ENCODE measurements at places on chromosomes 4 and X.

GRCh38 chr4:73751166-73751565 is 10.8 kb downstream of the CXCL8 start:
- DNase-seq, result no peak

- DNase-seq, result no peak
Observed at GRCh38 chr4:55907469-55907868, 41.3 kb upstream of the CEP135 start.

DNA sequence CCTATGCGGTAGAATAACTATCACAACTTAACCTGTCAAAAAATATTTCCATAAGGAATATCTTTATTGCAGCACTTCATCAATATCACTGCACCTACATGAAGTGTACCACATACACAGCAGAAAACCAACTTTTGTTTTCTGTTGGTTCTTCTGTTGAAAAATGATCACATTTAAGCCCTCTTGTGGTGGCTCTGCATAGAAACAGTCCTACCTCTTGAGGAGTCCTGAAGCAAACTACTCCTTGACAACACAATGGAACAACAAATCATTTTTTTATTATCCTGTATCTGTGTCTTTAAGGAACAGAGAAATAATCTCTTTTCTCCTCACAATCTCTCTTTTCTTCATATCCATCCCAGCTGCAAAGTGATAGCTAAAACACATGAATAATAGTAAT is 39.8 kb upstream of the ATOH1 start:
- no peak for DNase-seq

GRCh38 chr4:71198958-71199357 is 139.9 kb upstream of the SLC4A4 start:
- DNase-seq, result peak; percentile 43

DNA sequence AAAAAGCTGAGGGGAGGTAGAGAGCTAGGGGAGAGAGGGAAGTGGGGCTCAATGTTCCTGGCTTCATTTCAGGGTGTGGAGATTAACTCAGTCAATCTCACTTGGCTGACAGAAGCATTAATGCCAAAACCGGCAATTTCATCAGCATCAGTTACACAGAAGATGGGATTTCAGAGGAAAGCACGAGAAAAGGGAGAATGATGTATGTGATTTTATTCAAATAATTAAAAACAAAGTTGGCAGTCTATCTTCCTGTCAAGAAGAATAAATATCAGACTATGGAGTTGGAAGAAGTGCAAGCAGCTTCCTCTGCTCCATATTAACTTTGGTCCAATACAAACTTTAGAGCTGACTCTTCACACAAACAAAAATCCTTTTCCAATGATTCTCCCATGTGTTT is 29.6 kb upstream of the HCCS start:
- DNase-seq, result no peak

DNA sequence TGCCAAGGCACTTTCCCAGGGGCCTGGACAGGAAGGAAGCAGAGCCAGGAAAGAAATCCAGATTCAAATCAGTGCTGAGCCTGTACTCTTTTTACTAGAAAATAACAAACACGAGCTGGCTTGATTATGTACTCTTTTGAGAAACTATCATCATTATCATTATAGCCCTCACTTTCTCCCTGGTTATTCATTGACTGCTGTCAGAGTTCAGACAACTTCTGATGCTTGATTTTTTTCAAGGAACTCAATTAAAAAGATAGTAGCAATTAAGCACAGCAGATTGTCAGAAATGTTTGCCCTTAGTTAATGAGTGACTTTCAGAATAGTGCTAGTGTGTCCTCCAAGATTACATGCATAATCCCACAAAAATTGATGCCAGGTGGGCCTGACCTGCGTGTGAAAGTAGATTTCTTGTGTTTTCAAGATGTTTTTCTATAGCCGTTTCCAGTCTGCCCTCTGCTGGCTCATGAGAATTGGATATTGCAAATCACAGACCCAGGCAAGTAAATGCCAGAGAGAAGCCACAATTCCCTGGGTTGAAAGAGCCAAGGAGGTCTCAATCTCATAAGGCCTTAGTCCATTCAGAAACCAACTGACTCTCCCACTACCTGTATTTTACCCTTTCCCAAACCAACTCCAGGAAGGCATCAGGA is 14.3 kb upstream of the PNPLA4 start:
- no peak for DNase-seq

- DNase-seq, result no peak
Observed at GRCh38 chr4:100244347-100244746, 54.1 kb upstream of the DDIT4L start.
